ENCODE measurements at places on chromosomes 3 and 15.

DNA sequence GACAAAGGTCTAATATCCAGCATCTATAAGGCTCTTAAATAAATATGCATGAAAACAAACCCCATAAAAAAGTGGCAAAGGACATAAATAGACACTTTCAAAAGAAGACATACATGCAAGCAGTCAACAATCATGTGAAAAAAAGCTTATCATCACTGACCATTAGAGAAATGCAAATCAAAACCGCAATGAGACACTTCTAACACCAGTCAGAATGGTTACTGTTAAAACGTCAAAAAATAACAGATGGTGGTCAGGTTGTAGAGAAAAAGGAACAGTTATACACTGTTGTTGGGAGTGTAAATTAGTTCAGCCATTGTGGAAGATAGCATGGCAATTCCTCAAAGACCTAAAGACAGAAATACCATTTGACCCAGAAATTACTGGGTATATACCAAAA lies 440.7 kb upstream of the KCNMB2 start:
- no peak overlapping the region for H3K27ac ChIP-seq
- no peak overlapping the region for H3K4me3 ChIP-seq
- H3K4me1 ChIP-seq: no peaks in the 10 kb centered on the region

DNA sequence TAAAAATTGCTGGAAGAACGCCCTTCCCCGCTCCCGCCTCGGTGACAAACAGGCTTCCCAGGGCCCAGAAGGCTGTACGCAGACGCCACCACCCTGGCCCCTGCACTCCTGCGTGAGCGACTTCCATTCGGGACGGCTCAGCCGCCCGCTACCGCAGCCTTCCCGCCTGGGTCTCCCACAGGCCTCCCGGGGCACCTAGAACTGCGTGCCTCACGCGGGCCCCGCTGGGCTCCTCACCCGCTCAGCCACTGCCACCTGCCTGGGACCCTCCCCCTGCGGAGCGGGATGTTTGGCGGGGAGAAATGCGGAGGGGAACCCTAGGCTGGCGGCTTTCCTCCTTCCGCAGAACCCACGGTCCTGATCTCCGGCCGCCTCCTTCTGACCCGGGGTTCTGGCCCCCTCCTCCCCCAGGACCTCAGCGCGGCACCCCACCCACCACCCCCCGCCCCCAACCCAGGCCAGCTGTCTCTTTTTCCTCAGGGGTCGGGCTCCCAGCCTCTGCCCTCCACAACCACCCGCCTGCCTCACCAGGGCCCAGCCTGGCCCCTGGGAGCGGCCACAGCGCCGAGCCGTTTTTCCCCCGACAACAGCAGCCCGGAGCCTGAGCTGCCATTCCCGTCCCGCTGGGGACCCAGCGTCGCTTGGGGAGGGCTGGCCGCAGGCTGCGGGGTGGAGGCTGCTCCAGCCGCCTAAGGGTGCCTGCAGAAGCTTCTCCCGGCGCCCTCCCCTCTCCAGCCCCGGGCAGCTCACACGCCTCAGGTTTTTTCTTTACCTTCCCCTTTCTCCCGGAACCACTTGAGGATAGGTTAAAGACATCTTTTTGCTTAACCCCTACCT lies 27.6 kb upstream of the RAB7A start:
- H3K4me1 ChIP-seq: no peaks in the 10 kb centered on the region
- H3K4me3 ChIP-seq: peak overlapping the region; percentile 57
- no peak overlapping the region for H3K27ac ChIP-seq
- no peaks in the 10 kb centered on the region for H3K36me3 ChIP-seq
- DNase-seq: peak; percentile 48
- no peaks in the 10 kb centered on the region for H3K27me3 ChIP-seq

- DNase-seq: no peak
- H3K4me3 ChIP-seq: no peak overlapping the region
- no peaks in the 10 kb centered on the region for H3K36me3 ChIP-seq
- no peak overlapping the region for H3K27ac ChIP-seq
- H3K4me1 ChIP-seq: no peaks in the 10 kb centered on the region
Observed at GRCh38 chr3:102521246-102521645, 86.4 kb downstream of the ZPLD1 start.

GRCh38 chr3:113255854-113256615 lies 44.7 kb downstream of the BOC start:
- H3K4me3 ChIP-seq: no peak overlapping the region
- peaks cover 16% of the 10 kb centered on the region for H3K4me1 ChIP-seq
- DNase-seq: no peak
- H3K27ac ChIP-seq: no peak overlapping the region
- no peaks in the 10 kb centered on the region for H3K36me3 ChIP-seq

GRCh38 chr3:102511639-102512038 lies 76.8 kb downstream of the ZPLD1 start:
- no peaks in the 10 kb centered on the region for H3K4me1 ChIP-seq
- H3K4me3 ChIP-seq: no peak overlapping the region
- no peak for DNase-seq
- H3K27me3 ChIP-seq: no peaks in the 10 kb centered on the region

DNA sequence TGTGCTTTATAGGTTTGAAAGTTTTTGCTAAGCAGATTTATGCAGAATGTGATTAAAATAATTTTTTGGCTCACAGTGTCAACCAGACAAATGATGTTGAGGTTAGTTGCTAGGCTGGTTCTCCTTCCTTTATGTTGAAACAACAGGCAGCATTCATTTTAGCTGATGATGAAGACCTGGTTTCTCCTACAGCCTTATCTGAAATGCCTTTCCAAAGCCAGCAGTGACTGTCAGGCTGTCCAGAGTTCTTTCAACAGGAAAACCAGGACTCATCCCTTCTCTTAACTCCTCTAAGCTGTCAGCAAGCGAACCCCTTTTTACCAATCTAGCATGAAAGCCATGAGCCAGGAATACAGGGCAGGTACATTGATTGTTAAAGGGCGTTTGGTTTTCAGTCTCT lies 84.1 kb downstream of the ZNF609 start:
- no peak for DNase-seq
- peaks cover 1% of the 10 kb centered on the region for H3K4me1 ChIP-seq
